ENCODE measurements at places on chromosomes 1 and 21. TPM values are rescaled to one million over a fixed set of nuclear protein-coding genes. Genes with fewer than 3 reads are reported as not detected.

The GCSAML gene
- 0.03 TPM for polyA plus RNA-seq

DNA sequence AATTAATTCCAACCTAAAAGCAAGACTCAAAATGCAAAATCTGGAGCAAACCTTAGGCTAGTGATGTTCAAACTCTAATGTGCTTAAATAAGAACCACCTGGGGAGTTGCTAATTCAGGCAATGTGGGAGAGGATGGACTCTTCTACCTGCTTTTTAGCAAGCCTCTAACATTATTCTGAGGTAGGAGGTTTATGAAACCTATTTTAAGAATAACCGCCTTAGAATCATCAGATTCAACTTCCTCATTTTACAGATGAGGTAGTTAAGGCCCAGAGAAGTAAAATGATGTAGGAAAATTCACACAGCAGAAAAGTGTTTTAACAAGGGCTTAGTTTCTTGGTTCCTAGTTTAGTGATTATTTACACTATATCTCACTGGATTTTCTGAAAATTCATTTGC is 8.6 kb upstream of the NTNG1 start:
- no peak for DNase-seq

DNA sequence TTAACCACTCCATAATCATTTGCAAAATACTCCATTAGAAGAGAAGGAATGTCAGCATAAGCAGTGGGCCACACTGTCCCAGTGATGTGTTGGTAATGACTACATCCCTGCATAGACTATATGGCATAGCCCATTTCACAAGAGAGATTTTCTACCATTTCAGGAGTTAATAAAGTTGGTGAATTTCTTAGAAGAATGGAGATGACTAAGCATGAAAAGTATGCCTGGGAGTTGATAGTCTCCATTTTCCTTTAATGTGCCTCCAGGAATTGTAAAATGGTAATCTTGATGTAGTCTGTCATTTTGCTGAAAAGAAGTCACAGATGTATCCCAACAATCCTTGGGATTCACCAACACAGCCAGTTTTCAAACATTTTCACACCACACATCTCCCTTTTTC is 608.8 kb upstream of the CHRM3 start:
- DNase-seq: no peak

GRCh38 chr21:31173881-31174555 is 135.7 kb upstream of the KRTAP19-8 start:
- no peak for DNase-seq

DNA sequence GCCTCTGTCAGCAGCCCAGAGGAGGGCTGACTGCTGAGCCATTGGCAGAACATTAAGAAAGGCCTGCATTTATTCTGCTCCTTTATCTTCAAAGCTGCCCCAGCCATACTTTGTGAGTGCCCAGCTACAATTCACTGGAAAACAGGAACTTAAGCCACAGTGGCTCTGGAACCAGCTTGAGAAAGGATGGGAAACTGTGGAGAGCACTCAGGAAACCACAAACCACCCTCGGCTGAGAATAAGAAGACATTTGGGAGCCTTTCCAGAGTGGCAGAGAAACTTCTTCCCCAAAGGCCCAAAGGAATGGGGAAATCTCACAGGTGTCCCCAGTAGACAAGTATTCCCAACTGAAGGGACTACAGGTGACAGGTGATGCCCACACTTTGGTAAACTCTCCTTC is 1.8 kb downstream of the LAMB3 start:
- no peak for DNase-seq

DNA sequence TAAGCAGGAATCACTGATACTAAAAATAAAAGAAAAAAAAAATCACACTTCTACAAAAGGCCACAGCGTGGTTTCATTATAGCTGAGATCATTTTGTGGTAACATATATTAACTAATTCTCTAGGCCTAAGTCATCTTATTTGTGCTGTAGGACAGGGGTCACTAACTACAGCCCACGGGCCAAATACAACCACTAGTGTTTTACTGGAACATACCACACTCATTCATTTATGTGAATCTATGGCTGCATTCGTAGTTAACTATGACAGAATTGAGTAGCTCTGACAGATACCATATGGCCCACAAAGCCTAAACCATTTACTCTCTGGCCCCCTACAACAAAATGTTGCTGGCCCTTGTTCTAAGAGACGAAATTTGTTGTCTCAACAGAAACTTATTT is 224.4 kb downstream of the VAV3 start:
- DNase-seq: no peak

Measured in liver (tissue), 10 donors.